Stimulated activated CD8-positive, alpha-beta memory T cell treated with anti-CD3 and anti-CD28 coated beads, Interleukin-15, amount 100 ng/mL, for 24 hours (primary cell): ENCODE measurements at places on chromosomes 2 and 18.

DNA sequence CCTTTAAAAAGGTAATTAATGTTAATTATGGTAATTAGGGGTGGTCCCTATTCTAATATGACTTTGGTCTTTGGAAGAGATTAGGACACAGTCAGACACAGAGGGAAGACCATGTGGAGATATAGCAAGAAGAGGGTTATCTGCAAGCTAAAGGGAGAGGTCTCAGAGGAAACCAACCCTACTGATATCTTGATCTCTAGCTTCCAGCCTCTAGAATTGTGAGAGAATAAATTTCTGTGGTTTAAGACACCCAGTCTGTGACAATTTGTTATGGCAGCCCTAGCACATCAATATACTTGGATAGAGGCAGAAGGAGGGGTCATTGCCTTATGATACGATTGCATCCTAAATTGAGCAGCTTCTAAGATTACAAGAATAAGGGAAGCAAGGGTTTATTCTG, 21.3 kb upstream of the NT5C1B start:
- DNase-seq, result no peak

DNA sequence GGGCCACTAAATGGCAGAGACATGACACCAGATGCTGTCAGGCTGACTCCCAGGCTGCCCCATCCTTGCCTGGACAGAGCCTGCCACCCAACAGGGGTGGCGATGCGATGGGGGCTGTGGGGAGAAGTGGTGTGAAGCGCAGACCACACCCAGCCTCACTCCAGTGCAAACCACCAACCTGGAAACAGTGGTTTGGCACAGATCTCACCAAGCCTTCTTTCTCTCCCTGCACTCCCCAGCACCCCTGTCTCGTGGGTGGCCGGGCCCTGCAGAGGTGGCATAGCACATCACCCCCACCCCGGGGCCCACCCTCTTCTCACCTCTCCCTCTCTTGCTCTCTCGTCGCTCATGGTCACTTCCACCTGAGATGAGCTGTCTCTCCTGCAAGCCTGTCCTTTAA, 32.6 kb downstream of the CIB4 start:
- DNase-seq, result no peak

GRCh38 chr2:162403884-162404283, 60.0 kb downstream of the GCA start:
- no peak for DNase-seq

GRCh38 chr2:204145791-204146190, 209.2 kb downstream of the ICOS start:
- no peak for DNase-seq

GRCh38 chr2:156077041-156077742, 255.3 kb downstream of the NR4A2 start:
- no peak for DNase-seq

GRCh38 chr2:177171418-177171865, 41.2 kb upstream of the HNRNPA3 start:
- DNase-seq, result no peak

- DNase-seq, result no peak
These were observed 123.0 kb upstream of the CCDC150 start for GRCh38 chr2:196516564-196516963.

DNA sequence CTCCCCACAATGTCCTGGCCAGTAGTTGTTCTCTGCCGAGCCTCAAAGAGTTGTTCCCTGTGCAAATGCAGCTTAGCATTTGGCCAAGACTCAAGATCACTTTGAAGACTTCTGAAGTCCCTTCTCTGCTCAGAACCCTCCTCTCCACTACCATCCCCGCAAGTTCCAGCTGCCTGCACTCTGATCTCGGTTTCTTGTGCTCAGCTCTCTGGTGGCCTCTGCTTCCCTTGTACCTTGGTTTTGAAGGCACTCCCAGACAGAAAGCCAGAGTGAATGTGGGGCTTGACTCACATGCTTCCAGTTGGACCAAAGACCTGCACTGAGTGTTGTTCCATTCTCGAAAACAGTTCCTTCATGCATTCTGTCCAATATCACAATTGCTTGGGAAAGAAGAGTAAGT, 28.6 kb downstream of the CRACDL start:
- no peak for DNase-seq

- no peak for DNase-seq
These were observed 12.3 kb downstream of the SNED1 start for GRCh38 chr2:241010531-241011295.

- DNase-seq, result no peak
These were observed 67.7 kb upstream of the L3MBTL4 start for GRCh38 chr18:6482198-6482977.

GRCh38 chr2:95225658-95226057, 18.3 kb downstream of the ZNF892 start:
- DNase-seq, result no peak

DNA sequence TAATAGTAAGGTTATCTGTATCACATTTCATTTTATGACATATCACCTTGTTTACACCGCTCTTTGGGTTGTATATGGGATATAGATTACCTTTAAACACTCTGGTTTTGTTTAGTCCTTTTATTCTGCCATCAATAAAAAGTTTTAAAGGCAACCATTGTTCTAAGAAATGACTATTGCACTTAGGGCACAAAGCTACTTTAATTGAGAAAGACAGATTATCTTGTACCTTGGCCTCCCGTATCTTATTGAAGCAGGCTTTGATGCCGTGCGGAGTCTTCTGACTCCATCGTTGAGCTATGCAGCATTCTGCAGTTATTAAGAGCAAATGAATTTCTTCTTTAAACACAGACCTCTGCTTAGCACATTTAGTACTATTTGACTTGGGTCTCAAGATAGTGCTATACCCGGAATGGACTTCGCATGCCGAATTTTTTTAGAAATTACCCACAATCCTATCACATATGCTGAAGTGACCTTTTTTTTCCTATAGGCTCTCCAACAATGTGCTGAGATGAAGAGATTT, 16.7 kb downstream of the PKDCC start:
- no peak for DNase-seq
